Transverse colon (tissue), 4 donors: ENCODE measurements at places on chromosomes 5 and 9.
A peak's percentile ranks its signal among the peaks of the same experiment; 100 is the strongest.

GRCh38 chr9:81377320-81377719 is 312.0 kb downstream of the TLE1 start:
- no peaks in the 10 kb centered on the region for H3K4me1 ChIP-seq
- no peak overlapping the region for H3K4me3 ChIP-seq
- no peak overlapping the region for H3K27ac ChIP-seq
- no peaks in the 10 kb centered on the region for H3K27me3 ChIP-seq
- no peaks in the 10 kb centered on the region for H3K36me3 ChIP-seq

- no peaks in the 10 kb centered on the region for H3K36me3 ChIP-seq
- H3K27ac ChIP-seq = no peak overlapping the region
- no peak for DNase-seq
- H3K4me1 ChIP-seq = no peaks in the 10 kb centered on the region
These were observed 37.5 kb upstream of the SHB start for GRCh38 chr9:38106488-38106887.

- H3K4me1 ChIP-seq = no peaks in the 10 kb centered on the region
- H3K27me3 ChIP-seq = peaks cover 48% of the 10 kb centered on the region
- no peak for DNase-seq
- no peaks in the 10 kb centered on the region for H3K36me3 ChIP-seq
- H3K27ac ChIP-seq = no peak overlapping the region
These were observed 21.7 kb upstream of the BARHL1 start for GRCh38 chr9:132560616-132561202.

GRCh38 chr5:79774171-79774854 is 84.7 kb downstream of the CMYA5 start:
- H3K4me3 ChIP-seq = no peak overlapping the region
- H3K36me3 ChIP-seq = no peaks in the 10 kb centered on the region
- no peaks in the 10 kb centered on the region for H3K4me1 ChIP-seq
- no peaks in the 10 kb centered on the region for H3K27me3 ChIP-seq
- no peak overlapping the region for H3K27ac ChIP-seq

- H3K27me3 ChIP-seq = no peaks in the 10 kb centered on the region
- no peak for DNase-seq
- no peaks in the 10 kb centered on the region for H3K36me3 ChIP-seq
- H3K4me1 ChIP-seq = peaks cover 36% of the 10 kb centered on the region
These were observed 16.6 kb downstream of the ATOX1 start for GRCh38 chr5:151741678-151742423.

GRCh38 chr9:131194762-131195161 is 69.4 kb downstream of the NUP214 start:
- peaks cover 52% of the 10 kb centered on the region for H3K36me3 ChIP-seq
- H3K4me1 ChIP-seq = no peaks in the 10 kb centered on the region
- H3K4me3 ChIP-seq = no peak overlapping the region
- no peak overlapping the region for H3K27ac ChIP-seq

GRCh38 chr9:93585259-93585658 is 8.9 kb downstream of the PHF2 start:
- no peaks in the 10 kb centered on the region for H3K36me3 ChIP-seq
- H3K27ac ChIP-seq = no peak overlapping the region
- H3K4me1 ChIP-seq = peaks cover 43% of the 10 kb centered on the region
- H3K27me3 ChIP-seq = no peaks in the 10 kb centered on the region

GRCh38 chr5:151469386-151469785 is 22.0 kb downstream of the SLC36A1 start:
- H3K4me3 ChIP-seq = no peak overlapping the region
- H3K27me3 ChIP-seq = no peaks in the 10 kb centered on the region
- peaks cover 8% of the 10 kb centered on the region for H3K36me3 ChIP-seq
- DNase-seq = no peak
- no peak overlapping the region for H3K27ac ChIP-seq
- H3K4me1 ChIP-seq = peaks cover 8% of the 10 kb centered on the region

DNA sequence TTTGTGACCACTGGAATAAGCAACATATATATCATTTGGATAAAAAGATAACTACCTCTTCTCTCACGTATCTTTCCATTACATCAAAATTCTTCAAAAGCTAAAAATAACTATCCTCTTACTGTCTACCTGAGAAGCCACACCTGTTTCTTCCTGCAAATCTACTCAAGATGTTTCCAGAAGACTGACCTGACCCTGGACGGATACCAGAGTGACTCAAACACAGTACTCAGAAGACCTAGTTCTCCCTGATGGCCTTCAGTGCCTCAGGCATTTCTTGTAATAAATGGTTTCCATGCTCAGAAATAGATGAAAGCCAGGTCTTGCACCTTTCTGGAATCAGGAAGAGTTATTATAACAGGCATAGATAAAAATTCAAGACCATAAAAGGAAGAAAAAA is 245.9 kb upstream of the PIK3R1 start:
- no peak overlapping the region for H3K27ac ChIP-seq
- H3K4me3 ChIP-seq = no peak overlapping the region

DNA sequence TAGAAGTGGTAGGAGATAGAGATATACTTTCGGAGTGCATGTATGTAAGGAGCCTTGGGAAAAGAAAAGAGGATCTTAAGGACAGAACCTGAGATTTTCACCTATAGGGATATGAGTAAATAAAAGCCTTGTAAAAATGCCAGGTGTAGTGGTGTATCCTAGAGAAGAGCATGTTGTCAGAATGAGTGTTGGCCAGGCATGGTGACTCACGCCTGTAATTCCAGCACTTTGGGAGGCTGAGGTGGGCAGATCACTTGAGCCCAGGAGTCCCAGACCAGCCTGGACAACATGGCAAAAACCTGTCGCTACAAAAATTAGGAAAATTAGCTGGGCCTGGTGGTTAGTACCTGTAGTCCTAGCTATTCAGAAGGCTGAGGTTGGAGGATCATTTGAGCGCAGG is 76.0 kb downstream of the IPO11 start:
- no peaks in the 10 kb centered on the region for H3K36me3 ChIP-seq
- H3K27ac ChIP-seq = no peak overlapping the region
- H3K27me3 ChIP-seq = no peaks in the 10 kb centered on the region
- H3K4me1 ChIP-seq = no peaks in the 10 kb centered on the region
- no peak overlapping the region for H3K4me3 ChIP-seq
- no peak for DNase-seq

- no peak overlapping the region for H3K4me3 ChIP-seq
- no peaks in the 10 kb centered on the region for H3K36me3 ChIP-seq
- no peaks in the 10 kb centered on the region for H3K27me3 ChIP-seq
- no peak for DNase-seq
- H3K4me1 ChIP-seq = no peaks in the 10 kb centered on the region
These were observed 369.8 kb downstream of the CSNK1G3 start for GRCh38 chr5:123881759-123882244.

DNA sequence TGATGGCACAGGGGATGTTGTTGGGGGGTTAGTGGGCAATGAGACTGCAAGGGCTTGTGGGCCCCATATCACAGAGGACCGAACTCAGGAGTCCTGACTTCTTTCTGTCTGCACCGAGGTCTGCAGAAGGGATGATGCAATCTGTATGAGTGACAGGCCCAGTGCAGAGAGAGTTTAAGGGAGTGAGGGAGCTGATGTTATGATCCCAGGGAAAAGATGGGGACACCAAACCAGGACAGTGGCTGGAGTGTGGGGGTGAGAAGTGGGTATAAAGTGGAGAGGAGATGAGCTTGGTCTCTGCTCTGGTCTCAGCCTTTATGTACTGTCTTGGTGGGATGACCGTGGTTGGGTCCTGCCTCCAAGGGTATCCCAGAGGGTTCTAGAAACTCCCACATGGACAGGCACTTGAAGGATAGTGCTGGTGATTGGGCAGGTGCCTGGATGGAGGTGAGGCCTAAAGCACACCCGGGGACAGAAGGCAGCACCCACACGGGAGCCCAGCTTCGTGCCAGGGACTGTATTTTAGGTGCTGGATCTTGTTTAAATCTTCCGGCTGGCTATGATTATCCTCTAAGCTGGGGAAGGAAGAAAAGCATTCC is 21.9 kb downstream of the GSN start:
- peak overlapping the region; percentile 98 for H3K27ac ChIP-seq
- peaks cover 85% of the 10 kb centered on the region for H3K4me1 ChIP-seq
- no peak for DNase-seq
- H3K27me3 ChIP-seq = no peaks in the 10 kb centered on the region

GRCh38 chr5:132474881-132475496 is 15.6 kb downstream of the IRF1 start:
- H3K36me3 ChIP-seq = no peaks in the 10 kb centered on the region
- H3K27ac ChIP-seq = peak overlapping the region; percentile 67
- no peaks in the 10 kb centered on the region for H3K27me3 ChIP-seq
- H3K4me3 ChIP-seq = no peak overlapping the region

DNA sequence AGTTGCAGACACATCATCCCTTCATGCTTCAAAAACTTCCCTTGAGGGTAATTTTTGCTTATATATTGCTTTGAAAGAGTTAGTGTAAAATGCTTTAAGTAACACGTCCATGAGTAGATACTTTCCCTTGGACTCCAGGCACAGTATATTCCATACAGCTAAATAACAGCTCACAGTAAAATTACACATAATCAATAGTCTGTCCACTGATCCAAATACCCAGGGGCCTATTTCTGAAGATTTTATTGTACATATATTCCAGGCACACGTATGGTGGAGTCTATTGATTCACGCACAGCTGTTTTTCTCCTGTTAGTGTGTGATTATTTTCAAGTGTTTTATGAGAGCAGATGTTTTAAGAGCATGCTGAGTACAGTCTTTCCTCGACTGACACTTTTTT is 223.7 kb upstream of the GRAMD2B start:
- H3K27me3 ChIP-seq = no peaks in the 10 kb centered on the region
